NCI-H1105 (cell line): ENCODE measurements at places on chromosomes 16 and 17.

- DNase-seq = no peak
Observed at GRCh38 chr17:41500131-41500911, 5.1 kb downstream of the KRT13 start.

DNA sequence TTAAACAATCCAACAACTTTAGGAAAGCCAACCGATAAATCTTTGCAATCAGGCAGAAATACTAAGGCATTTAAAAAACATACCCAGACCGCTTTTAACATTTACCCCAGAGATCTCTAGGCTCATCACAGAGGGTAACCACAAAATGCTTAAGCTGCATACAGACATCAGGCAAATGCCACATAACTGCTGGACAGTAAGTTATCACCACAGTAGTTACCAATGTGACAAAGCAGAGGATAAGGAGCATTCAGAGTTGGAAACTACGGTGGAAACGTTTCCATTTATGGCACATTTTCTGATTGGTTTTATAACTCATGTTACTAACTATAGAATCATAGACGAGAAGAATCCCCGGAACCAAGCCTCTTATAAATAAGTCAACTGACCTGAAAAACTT is 77.5 kb downstream of the KANSL1 start:
- DNase-seq = no peak

DNA sequence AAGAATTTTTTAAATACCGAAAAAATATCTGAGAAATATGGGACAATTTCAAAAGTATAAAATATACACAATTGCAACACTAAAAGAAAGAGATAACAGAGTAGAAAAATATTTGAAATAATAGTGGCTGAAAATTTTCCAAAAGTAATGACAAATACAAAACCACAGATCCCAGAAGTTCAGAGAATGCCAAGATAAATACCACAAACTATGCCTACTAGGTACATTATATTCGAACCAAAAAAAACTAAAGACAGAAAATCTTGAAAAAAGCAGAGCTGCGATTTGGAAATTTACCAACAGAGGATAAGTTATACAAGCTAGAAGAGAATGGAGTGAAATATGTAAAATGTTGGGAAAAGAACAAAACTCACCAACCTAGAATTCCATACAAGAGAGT is 191.3 kb upstream of the ELAC2 start:
- no peak for DNase-seq

GRCh38 chr16:85557083-85557970 is 55.8 kb upstream of the GSE1 start:
- DNase-seq = no peak

GRCh38 chr16:8962393-8963009 is 1.2 kb downstream of the USP7 start:
- DNase-seq = no peak

GRCh38 chr16:67226295-67226803 is 581 bp upstream of the TMEM208 start:
- DNase-seq = no peak

- DNase-seq = no peak
Observed at GRCh38 chr17:8951206-8951605, 14.3 kb downstream of the PIK3R5 start.

DNA sequence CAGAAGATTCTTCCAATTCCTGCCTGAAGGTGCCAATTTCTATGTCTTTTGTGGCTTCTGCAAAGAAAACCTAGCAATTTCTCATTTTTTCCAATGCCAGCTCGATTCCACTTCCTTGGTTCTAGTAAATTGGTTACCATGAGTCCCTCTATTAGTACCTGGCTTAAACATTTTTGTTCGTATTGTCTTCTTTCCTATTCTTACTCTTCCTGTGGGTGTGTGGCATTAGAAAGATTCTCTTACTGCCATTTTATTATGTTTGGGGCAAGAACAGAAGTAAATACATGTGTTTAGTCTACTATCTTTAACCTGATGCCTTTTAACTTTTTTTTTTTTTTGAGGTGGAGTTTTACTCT is 20.3 kb upstream of the MAPK3 start:
- no peak for DNase-seq

- DNase-seq = no peak
Observed at GRCh38 chr17:27199948-27200347, 94.0 kb upstream of the WSB1 start.

GRCh38 chr16:15640966-15641365 is 2.0 kb downstream of the MARF1 start:
- DNase-seq = no peak

DNA sequence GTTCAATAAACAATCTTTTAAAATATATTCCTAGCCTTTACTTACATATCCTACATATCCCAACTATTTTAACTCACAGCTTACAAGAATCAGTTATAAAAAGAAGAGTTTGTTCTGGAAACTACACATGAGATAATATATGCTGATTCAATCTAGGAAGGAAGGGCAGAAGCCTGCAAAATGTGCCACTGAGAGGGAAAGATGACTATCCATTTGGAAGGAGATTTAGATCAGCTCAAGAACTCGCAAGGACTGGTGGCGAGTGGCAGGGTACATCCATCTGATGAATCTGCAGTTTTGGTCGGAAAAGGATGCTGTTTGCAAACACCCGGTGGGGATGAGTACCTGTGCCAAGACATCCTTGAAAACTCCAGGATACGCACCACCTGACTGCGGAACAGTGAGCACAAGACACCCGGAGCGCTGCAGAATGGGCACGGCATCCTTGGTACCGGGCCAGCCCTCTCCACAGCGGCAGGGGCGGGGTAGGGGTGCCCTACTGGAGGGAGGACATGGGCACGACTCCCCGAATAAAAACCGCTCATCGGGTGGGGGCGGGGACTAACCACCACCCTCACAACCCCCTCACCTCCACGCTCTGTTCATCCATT is 723 bp downstream of the TRIM37 start:
- DNase-seq = peak; percentile 69

DNA sequence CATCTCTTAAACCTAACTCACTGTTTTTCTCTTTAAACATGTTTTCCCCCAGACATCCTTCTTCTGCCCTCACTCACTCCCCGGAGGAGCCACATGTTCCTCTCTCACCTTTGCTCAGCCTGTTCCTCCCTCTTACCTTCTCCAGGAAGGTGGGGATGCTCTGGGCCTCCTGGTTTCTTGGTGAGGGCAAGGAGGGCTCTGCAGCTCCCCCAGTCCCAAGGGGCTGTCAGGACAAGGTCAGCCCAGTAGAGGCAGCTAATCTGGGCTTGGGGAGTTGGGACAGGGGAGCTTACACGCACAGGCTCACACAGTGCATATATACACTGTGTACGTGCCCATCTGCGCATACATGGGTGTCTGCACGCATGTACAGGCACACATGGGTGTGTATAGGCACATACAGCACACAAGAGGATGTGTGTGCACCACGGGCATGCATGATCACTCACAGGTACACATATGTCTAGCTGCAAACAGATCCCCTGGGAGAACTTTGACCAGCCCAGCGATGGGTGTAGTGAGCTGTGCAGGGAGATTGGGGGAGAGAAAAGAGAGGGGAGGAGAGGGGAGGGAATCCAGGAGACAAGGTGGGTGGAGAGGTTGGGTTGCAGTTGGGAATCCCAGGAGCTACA is 28.6 kb upstream of the SPNS3 start:
- DNase-seq = no peak

DNA sequence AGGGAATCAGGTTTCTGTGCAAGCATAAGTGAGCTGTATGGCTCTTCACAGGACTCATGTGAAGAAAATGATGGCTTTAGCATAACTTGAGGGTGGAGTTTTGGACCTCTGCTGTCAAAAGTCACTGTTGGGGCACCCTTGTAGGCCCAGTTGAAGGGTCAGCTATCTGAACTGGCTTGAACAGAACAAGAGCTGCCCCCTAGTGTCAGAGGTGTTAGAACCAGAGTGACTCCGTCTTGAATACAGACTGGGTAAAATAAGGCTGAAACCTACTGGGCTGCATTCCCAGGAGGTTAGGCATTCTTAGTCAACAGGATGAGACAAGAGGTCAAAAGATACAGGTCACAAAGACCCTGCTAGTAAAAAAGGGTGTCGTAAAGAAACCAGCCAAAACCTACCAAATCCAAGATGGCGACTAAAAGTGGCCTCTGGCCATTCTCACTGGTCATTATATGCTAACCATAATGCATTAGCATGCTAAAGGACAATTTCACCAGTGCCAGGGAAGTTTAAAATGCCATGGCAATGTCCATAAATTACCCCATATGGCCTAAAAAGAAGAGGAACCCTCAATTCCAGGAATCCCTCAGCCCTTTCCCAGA is 484.0 kb upstream of the ERCC4 start:
- no peak for DNase-seq

- no peak for DNase-seq
Observed at GRCh38 chr17:661509-661908, 53.1 kb downstream of the VPS53 start.

DNA sequence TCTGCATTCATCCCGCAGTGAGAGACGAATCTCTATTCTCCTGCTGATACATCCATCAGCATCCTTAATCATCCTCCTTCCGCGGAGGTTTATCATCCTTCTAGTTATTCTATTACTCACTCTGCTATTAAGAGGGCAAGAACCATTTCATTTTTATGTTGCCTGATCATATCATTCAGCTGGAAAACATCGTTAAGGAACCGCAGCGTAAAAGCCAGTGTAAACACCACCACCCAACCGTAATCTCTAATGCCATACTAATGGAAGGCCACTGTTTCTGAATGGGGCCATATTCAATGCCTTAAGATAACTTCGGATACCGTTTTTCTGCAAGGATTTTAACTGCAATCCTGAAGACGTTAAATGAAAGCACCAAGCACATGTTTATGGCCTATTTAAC is 36.7 kb upstream of the ERCC4 start:
- DNase-seq = no peak

GRCh38 chr17:50586421-50587247 is 26.1 kb downstream of the CACNA1G start:
- DNase-seq = no peak

DNA sequence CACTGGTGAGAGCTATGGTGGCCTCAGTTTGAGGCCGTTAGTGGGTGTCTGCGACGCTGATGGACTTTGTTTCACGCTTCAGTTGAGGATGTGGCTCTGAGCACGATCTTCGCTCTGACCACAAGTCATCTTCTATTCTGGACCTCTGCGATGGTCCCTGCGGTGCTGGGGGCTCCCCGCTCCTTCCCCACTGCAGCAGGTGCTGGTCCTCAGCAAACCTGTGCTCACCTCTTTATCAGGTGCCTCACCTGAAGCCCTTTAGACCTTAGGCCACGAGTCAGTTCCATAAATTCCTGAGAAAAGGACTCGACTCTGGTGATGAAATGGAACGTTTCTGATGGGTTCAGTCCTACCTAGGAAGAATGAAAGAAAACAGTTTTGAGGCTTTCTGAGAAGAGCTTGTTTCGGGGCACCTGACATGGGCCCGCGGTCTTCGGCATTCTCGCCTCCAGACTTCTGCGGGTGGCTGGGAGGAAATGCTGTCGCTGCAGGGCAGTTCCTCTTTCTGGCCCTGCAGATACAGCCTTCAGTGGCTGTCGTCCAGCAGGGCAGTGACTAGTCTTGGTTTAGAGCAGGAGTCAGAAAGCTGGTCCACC is 4.7 kb downstream of the KCTD5 start:
- DNase-seq = no peak

DNA sequence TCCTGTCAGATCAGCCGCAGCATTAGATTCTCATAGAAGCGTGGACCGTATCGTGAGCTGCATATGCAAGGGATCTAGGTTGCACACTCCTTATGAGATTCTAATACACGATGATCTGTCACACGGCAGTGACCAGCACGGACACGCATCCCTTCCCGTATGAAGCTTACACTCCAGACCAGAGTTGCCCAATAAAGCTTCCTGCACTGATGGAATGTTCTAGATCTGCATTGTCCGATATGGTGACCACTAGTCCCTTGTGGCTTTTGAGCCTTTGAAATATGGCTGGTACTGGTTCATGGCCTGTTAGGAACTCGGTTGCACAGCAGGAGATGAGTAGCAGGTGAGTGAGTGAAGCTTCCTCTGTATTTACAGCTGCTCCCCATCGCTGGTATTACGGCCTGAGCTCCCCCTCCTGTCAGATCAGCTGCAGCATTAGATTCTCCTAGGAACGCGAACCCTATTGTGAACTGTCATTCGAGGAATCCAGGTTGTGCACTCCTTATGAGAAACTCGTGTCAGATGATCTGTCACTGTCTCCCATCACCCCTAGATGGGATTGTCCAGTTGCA is 49.8 kb upstream of the ZCCHC14 start:
- DNase-seq = no peak

DNA sequence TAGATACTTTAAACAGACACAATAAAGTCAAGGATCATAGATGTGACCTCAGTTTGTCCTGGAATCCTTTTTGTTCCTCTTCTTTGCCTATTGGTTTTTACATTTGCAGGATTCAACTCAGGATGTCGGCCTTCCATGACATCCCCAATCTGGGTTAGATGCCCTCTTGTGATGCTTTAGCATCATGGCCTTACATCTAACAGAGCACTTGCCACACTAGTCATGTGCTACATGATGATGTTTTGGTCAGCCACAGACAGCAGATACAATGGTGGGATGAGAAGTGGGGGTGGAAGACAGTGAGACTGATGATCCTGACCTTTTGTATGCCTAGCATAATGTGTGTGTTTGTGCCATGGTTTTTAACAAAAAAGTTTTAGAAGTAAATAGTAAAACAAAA is 1.8 kb upstream of the SYNRG start:
- no peak for DNase-seq

GRCh38 chr17:29175349-29175748 is 4.8 kb downstream of the MYO18A start:
- no peak for DNase-seq

DNA sequence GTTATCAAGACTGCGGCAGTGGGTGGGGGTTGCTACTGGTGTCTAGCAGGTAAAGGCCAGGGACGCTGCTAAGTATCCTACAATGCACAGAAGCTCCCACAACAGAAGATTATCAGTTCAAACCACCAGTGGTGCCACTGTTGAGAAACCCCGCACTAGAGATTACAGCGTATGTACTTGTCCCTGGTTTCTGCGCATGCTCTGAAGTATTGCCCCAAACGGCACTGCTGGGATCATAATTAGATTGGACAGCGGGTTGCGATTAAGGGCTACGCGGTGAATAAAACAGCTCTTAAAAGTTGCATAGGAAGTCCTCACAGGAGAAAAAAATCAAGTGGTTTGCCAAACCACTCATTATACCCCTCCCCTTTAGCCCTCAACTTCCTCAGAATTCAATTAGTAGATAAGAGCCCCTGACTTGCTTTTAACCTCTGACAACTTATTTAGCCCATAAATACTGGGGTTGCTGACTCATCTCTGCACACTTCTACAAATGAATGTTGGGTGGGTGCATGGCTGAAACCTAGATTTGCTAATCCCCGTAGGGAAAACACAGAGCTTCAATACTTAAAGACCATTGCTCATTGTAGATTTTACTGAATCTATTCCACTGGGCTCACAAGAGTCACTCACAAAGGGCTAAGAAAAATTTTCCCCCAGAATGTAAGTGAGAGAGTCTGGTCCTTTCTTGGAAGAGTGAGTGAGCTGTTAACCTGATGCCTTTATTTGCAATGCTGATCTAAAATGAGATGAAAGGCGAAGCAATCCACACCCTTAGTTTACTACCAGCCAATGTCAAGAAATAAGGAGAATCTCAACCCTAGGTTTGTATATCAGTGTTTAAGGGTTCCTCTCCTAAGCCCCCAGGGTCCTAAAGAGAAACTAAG is 91.8 kb downstream of the RGS9 start:
- DNase-seq = peak; percentile 46

- DNase-seq = peak; percentile 3
Observed at GRCh38 chr16:71499775-71500364, 10.7 kb upstream of the ZNF19 start.

GRCh38 chr16:12573730-12574383 is 229.8 kb downstream of the CPPED1 start:
- DNase-seq = no peak
